ENCODE measurements at places on chromosomes 5 and 9.

DNA sequence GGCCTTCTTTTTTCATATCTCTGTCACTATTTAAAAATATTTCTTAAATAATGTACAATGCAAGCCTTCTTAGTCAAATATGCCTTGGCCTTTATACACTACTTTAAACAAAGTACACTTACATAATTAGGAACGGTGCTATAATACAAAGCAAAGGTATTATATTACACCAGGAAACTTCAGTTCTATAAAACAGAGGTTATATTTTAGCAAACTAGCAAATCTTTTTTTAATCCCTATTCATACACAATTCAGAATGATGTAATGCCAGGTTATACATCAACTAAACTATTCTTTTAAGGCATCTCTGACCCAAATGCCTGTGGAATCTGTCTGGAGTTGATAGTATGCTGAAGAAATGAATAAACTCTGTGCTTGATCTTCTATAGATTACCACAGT is 10.7 kb upstream of the LURAP1L start:
- no peak for DNase-seq

DNA sequence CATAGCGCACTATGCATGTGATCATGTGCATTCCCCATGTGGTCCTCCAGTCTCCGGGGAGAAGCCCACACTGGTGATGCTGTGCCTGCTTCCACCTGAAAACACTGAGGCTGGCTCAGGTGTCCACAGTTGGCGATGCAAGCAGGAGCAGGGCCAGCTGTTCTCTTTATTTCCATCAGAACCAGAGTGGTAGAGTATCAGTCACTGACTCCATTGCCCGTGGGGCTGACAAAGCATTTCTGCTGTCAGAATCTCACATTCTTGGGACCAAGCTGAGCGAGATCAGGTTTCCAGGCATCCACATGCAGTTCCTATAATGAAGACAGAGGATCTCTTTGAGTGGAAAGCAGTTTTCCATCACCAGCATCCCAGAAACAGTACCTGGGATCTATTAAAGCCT is 52.5 kb downstream of the GADD45G start:
- DNase-seq = no peak

- DNase-seq = no peak
These were observed 503.0 kb upstream of the CD180 start for GRCh38 chr5:67699560-67699959.

- DNase-seq = no peak
These were observed 43.4 kb downstream of the UBE2R2 start for GRCh38 chr9:33860200-33860871.

GRCh38 chr9:137449931-137450538 is 8.9 kb upstream of the ENTPD8 start:
- no peak for DNase-seq
